ENCODE measurements at places on chromosomes 7 and 10.

- DNase-seq, result peak; percentile 44
Measured at GRCh38 chr10:74871595-74872382, 45.4 kb downstream of the KAT6B start.

- no peak for DNase-seq
Measured at GRCh38 chr7:142618655-142619351, 130.5 kb upstream of the PRSS1 start.

GRCh38 chr7:155722118-155722517, 77.7 kb downstream of the RBM33 start:
- no peak for DNase-seq

- DNase-seq, result no peak
Measured at GRCh38 chr7:30465811-30466180, 12.8 kb downstream of the NOD1 start.

- DNase-seq, result no peak
Measured at GRCh38 chr7:1708596-1709251, 38.6 kb downstream of the ELFN1 start.

- DNase-seq, result no peak
Measured at GRCh38 chr10:123236126-123236525, 81.9 kb downstream of the BUB3 start.

GRCh38 chr10:5461914-5462840, 37.2 kb downstream of the CALML5 start:
- DNase-seq, result no peak

DNA sequence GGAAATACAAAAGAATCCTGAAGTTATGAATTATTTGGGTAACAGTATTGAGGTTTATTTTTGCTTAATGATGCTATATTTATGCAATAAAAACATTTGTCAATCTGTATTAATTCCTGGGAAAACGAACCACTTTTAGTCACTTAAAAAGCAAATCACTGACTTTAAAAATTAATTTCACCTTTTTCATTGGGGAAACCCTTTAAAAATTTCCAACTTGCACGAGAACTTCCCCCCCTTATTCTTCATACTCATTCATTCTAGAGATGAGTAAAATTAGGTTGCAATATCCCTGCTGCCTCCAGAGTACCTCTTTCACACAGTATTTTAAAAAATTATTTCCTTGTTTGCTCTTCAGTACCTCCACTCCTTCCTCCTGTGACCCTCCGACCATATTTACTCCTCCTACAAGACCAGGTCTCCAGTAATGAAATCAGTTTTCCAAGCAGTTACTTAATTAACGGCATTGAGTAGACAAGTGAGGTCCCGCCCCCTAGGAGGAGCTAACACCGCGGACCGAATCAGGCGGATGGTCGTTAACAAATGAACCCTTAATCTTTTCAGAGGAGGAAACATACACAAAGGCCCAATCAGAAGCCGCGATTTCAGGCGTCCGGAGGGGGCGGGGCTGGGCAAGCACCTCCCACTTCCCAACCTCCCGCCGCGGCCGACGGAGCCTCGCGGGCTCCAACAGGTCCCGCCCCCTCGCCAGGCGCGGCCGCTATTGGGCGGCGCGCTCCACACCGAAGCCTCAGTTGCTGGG, 465 bp upstream of the TRIM24 start:
- DNase-seq, result peak; percentile 98

GRCh38 chr10:5971315-5971832, 6.0 kb downstream of the IL15RA start:
- DNase-seq, result peak; percentile 69

DNA sequence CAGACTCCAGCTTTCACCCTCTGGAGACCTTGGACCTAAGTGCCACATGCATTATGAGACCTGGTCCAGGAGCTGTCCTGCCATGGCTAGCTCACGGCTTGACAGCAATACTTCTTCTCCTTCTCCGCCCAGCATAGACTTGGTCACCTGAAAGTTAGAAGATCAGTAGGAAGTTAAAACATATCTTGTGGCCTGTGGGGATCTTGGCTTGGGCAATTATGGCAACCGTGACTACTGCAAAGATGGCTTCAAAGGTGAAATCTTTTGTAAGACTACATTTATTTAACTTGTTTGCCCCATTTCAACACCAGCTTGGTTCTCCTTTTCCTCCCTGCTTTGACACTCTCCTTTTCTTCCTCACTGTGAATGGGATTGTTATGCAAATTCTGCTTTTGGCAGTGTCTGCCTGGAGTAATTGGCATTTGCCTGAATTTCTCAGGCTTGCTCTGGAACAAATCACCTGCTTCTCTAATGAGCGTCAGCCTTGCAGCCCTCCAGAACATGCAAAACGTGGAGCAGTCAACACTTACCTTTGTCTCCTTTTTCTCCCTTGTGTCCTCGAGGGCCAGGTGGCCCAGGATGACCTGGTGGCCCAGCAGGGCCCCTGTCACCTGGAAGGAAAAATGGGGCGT, 53.4 kb downstream of the COL17A1 start:
- DNase-seq, result no peak

- DNase-seq, result no peak
Measured at GRCh38 chr7:68925241-68925640, 673.0 kb upstream of the AUTS2 start.

GRCh38 chr7:98548971-98549370, 68.1 kb upstream of the NPTX2 start:
- DNase-seq, result no peak

DNA sequence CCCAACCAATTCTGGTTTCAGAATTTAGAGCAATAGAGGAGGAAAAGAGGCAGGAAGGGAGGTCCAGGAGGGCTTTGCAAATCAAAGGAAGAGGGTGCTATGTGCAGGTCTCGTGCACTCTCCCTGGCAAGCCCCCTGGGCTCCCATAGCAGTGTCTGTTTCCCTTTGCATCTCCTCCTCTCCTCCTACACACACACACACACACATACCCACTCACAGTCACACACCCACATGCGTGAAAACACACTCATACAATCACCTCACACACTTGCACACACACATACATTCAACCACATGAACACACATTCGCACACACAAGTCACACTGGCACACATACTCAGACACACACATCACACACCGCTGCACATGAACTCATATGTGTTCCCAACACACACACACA, 105.3 kb downstream of the OAT start:
- DNase-seq, result no peak

GRCh38 chr7:113664867-113665266, 253.9 kb downstream of the PPP1R3A start:
- no peak for DNase-seq

DNA sequence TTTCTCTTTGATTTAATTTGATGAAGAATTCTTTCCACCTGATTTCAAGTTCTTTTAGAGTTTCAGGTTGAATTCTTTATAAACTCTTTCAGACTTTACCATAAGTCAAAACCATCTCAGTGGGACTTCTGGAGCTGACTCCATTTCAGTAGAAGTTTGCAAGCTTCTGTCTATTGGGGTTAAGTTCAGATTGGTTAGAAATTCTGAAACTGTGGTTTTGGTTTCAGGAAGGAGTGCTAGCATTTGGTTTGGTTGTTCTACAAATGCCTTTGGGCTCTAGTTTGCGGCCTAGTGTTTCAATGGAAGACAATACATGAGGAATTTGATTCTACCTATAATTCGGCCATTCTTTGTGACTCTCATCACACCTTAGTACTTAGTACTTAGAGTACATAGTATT, 176.8 kb upstream of the RHOBTB1 start:
- DNase-seq, result peak; percentile 36

DNA sequence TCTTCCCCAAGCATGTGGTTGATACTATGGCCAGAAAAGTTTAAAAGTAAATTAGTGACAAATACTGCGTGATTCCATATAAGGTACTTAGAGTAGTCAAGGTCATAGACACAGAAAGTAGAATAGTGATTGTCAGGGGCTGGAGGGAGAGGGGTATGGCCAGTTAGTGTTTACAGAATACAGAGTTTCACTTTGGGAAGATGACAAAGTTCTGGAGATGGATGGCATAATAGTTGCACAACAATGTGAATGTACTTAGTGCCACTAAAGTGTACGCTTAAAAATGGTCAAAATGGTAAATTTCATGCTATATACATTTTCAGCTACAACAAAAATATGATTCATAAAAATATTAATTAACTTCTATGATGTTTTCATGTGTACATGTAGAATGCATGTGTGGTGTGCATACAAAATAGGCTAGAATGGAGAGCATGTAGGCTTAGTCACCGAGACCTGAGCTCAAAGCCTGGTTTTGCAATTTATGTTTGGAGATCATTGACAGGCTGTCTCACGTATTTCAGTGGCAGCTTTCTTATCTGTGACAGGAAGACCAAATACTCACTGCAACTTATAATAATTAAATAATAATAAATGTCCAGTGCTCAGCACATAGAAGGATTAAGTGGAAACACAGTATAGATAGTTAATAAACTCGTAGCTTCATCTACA, 625.6 kb downstream of the SUGCT start:
- DNase-seq, result no peak

DNA sequence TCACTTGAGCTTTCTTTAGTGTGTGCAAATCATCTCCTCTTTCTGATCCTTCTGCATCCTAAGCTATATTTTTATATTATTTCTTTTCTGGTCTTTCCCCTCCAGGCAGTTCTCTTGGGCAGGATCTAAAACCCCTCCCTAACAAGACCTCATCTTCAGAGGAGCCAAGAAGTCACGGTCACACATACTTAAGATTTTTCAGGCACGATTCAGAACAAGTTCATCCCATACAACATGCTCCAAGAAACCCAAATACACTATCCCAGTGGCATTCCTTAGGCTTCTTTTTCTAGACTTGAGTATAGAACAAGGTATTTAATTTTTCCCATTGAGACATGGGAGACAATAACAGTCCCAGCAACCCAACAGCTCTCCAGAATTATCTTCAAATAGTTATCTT, 1251.5 kb downstream of the DNAJB9 start:
- DNase-seq, result no peak

GRCh38 chr10:5343561-5343960, 21.2 kb upstream of the UCN3 start:
- peak; percentile 13 for DNase-seq

DNA sequence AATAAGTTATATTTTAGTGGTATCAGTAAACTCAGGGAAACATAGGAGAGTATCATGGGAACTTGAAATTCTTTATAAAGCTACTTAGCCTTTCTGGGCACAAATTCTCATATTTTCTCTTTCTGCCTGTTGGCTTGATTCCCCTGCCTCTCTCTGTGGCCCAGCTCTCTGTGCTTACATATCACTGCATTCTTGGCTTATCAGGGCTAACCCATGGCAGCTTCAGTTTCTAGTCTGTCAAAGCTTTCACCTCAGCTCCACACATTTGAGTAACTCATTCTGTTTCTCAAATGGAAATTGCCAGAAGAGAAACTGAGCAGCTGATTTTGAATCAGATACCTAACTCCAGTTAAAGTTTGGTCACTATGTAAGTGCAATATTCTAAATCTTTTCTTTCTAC, 713.1 kb downstream of the DNAJB9 start:
- DNase-seq, result no peak

GRCh38 chr7:73671322-73671661, 3.7 kb downstream of the VPS37D start:
- DNase-seq, result no peak

DNA sequence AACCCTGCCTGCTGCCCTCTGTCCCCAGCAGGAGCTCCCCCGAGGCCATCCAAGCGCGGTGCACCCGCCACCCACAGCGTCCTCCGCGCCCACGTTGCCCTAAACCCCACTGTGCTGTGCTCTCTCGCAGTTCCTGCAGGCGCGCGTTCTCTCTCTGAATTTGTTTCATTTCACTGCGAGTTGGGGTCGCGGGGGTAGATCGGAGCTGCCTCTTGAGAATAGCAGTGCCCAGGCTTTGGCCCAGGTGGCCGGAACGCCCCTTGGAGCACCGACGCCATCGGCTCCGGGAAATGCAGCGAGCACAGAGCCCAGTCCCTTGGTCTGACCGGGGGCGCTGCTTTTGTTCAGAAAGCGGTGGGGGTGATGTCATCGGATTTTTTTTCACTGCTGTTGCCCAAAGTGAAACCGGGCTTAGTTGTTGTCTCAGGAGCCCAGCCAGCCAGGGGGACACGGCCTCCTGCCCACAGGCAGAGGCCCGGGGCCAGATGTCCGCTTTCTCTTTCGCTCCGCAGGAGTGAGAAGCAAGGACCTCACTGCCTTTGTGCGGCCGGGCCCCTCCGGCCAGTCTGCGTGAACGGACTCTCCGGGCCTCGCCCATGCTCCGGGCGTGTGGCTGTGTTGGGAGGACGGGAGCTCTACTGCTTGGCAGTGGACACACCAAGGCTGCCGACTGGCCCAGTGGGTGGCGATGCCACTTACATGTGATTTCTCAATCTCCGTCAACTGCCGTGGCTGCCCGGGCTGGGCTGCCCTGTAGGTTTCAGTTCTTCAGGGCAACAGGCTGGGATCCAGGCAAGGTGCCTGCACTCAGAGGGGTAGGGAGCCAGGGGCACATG, 43.1 kb downstream of the FOXK1 start:
- DNase-seq, result peak; percentile 64

GRCh38 chr7:4766666-4767519, 8.5 kb upstream of the AP5Z1 start:
- no peak for DNase-seq

DNA sequence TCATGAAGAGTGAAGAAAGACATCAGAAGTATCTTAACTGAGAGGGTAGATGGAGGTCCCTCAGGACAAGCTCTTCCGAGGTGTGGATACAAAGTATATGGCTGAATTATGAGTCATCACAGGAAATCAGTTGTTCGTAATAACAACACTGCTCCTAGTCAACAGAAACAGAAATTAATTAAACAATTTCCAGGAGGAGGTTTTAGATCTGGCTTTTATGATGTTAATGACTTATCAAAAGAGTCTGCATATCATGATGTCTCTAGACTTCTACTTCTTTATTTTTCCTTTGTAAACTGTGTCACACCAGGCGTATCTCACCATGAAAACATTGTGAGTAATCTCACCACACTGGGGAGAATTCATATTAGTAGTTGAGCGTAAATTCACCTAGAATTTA, 31.2 kb downstream of the OSBPL3 start:
- DNase-seq, result peak; percentile 42

DNA sequence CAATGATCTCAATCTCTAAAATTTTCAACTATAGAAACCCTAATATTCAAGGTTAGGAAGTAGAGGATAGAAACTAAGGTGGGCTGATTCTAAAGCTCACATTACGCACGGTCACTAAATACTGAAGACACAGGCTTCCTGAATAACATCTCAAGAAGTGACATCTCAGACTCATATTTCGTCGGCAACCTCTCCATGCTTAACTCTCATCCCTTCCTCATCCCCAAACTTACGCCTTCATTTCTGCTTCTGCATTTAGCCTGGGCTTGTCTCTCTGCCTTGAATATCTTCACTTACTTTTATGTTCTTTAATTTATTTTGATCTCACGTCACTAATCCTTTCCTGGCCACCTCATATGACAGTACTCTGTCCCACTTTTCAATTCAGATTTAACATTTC, 9.2 kb downstream of the PGAM1 start:
- DNase-seq, result no peak

Data from activated CD4-positive, alpha-beta T cell treated with anti-CD3 and anti-CD28 coated beads, Interleukin-10, Interleukin-2, amounts not matched to agents 100 ng/mL and 50 ng/mL, durations not matched to agents 16 hours and 8 hours (primary cell).